ENCODE measurements at places on chromosomes 7 and 10.
A peak's percentile ranks its signal among the peaks of the same experiment; 100 is the strongest.

DNA sequence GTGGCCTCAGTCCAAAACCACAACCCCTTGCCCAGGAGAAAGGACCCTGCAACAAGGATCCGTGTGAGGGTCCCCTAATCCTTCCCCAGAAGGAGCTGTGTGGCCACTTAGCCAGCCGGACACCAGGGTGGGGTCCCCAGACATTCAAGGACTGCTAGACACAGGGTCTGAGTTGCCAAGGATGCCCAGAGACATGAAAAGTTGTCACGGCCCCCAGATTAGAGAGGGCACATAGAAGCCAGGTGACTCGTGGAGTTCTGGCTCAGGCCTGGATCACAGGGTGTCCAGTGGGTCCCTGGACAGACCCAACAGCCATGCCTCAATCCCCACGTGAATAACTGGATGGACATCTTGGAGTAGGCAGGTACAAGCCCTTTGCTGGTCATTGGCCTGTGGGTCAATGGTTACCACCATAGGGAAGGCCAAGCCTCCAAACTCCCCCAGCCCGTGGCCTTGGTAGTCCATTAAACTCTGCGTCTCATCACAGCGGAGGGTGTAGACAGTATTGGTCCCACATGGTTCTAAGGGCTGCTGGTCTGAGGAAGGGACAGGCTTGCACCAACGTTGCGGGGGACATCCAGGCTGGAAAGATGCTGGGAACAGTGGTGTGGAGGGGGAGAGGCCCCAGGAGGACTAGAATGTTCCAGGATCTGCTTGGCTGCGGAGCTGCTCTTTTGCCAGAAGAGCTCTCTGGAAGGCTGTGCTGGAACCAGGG, 205.9 kb upstream of the PPP2R2D start:
- DNase-seq = no peak

DNA sequence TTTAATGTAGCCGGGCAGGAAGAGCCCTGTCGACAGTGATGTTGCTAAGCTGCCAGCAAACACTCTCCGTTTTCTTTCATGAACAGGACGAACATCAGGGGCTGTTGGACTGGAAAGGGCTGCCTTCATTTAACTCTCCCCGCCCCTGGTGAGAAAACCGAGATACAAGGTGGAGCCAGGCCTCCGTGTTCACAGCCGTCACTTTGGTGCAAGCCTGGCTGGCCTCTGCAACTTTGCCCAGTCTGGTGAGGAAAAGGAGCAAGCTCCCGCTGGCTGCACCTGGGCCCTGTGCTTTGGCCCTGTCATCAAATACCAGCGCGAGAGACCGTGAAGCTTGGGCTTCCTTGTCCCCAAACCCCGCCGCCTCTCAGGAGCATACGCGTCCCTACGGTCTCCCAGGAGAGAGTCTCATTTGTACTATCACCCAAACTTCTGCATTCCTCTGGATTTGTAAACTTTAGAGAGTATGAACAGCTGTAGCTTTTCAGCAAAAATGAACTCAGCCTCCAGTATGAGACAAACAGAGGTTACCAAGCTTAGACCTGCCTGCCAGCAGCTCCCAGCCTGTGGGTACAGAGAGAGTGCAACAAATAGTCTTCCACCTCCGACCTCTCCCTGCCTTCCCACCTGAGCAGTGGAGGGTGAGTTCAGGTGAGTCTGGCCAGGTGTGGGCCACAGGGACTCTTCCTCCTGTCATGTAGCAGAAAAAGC, 445.3 kb upstream of the MGMT start:
- no peak for DNase-seq

GRCh38 chr10:117790179-117790578, 247.6 kb downstream of the EMX2 start:
- no peak for DNase-seq

DNA sequence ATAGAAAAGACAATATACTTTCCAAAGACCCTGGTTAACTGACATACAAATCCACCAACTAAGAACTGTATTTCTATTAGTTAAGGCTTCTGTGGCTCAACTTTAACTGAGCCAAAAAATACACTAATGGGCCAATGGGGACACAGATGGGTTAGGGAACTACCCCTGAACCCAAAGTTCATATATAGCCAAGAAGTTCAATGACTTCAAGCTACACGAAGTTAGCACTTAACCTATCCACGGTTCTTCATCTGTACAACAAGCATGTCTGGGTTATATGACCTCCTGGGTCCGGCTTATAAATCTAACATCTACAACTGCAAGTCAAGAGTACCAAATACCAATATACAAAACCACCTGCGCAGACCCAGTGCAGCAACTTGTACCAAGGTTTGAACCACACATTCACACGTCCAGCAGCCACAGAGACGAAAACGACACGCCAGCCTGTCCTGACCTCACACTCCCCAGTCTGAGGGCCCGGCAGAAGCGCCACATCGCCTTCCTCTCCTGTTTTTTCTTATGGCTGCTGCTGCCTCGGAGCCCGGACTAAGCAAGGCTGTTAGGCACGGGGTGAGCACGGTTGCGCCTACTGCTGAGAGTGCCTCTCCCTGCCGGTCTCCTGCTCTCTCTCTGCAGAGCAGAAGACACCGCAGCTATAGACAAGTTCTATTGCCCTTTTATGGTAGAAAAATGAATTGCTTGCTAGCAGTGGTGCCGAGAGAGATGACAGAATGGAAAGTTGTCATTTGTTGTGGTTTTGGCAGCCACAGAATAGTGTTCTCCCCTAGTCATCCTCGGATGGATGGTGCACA, 86.3 kb downstream of the RNF216 start:
- no peak for DNase-seq

DNA sequence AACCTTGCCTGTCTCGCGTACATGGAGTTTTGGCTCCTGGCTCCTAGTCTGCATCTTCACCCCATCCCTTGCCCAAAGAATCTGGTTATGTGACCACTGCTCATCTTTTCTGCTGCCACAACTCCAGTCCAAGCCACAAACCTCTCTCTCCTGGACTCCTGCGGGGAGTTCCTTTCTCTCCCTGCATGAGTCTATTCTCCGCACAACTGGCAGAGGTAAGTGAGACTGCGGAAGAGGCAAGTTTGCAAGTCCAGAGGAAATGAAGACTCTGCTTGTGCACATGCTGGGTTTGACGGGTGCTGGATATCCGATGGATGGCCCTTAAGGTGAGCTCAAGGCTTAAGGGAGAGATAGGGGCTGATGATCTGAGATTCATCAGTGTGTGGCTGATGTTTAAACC, 61.0 kb downstream of the TRUB1 start:
- no peak for DNase-seq

GRCh38 chr10:15591937-15592336, 127.8 kb downstream of the ITGA8 start:
- no peak for DNase-seq

DNA sequence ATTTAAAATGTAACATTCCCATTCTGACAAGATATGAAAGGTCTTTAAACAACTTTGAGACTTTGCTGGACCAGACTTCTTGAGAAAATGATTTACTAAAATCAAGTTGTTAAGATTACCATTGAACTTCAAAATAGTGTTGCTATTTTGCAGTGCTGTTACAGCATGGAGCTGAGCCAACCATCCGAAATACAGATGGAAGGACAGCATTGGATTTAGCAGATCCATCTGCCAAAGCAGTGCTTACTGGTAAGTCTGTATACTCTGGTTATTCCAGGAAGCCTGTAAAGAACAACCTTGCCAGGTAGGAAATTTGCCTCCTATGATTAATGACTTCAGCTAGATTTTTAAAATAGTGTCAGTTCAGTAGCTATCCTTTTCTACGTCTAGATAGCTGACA, 18.8 kb downstream of the TNKS2 start:
- no peak for DNase-seq

DNA sequence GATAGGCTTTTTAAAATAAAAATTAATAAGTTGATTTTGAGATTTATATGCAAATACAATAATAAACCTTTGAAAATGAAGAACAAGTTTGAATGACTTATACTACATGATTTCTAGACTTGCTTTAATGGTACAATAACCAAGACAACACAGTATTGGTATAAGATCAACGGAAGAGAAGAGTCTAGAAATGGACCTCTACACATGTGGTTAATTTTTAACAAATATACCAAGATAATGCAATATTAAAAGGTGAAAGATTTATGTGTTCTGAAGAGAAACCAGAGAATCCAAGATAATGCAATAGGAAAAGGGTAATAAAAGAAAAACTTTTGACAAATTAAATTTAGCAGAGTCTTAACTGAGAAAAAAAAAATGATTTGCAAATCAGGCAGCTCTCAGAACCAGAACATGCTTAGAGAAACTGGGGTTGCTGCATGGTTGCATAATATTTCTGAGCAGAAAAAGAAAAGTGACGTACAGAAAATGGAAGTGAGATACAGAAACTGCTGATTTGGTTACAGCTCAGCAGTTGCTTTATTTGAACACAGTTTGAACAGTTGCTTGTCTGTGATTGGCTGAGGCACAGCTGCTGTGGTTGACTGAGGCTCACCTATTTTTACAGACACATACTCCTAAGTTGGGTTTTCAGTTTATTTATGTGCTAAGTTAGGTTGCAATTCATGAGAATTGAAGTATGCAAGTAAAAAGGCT, 365.9 kb downstream of the CRPPA start:
- DNase-seq = no peak

GRCh38 chr10:33559105-33559504, 224.6 kb upstream of the NRP1 start:
- DNase-seq = no peak

GRCh38 chr7:8536431-8536830, 103.0 kb downstream of the NXPH1 start:
- no peak for DNase-seq

GRCh38 chr10:73439605-73440312, 6.4 kb upstream of the MSS51 start:
- no peak for DNase-seq

GRCh38 chr7:95675016-95675415, 78.7 kb upstream of the PDK4 start:
- DNase-seq = no peak

DNA sequence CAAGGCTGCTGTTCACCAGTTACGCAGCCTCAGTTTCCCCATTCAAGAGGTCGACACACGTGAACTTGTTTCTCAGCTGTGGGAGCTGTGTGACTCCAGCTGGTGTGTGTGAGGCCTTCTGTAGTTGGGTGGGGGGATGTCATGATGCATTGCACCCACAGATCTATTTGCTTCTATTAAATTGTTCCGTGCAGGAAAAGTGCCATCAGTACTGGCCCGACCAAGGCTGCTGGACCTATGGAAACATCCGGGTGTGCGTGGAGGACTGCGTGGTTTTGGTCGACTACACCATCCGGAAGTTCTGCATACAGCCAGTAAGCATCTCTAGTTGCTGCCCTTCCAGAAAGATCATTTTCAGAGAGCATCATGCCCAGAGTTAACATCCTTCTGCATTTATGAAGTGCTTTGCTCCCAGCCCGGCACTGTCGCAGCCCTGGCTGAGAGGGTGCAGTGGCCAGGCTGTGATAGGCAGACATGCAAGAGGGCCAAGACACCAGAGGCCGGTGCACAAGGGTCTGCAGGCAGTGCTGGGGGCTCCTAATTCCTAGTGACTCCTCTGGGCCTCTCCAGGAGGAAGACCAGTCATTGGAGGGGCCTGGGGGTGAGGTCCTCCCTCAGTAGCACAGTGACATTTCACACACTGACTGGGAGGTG, 60.2 kb downstream of the MKI67 start:
- no peak for DNase-seq

DNA sequence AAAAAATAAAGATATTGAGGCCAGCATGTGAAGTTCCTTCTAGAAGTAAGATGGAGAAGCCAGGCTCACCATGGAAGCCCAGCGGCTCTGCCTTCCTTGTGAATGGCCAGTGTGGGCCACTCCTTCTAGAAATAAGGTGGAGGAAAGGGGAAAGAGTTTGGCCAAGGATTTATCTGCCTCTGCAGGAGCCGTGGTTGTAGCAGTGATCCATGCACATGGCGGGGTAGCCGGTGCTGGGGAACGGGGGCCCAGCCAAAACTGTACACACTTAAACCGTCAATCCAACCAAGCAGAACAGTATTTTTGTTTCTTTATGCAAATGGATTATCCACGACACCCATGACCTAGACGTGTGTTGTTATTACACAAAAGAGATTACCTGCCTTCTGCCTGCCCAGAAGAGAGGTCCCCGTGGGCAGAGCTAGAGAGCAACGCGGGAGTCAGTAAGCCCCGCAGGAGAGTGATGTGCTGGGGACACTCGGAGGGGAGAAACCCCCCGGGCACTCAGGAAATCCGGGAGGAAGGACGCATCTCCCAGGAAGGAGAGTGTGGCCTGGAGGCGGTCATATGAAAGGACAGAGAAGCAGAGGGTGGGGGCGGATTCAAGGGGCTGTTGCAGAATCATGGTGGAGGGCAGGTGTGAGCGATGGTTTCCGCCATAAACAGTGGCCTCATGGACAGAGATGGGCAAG, 218.4 kb upstream of the PPP2R2D start:
- no peak for DNase-seq

DNA sequence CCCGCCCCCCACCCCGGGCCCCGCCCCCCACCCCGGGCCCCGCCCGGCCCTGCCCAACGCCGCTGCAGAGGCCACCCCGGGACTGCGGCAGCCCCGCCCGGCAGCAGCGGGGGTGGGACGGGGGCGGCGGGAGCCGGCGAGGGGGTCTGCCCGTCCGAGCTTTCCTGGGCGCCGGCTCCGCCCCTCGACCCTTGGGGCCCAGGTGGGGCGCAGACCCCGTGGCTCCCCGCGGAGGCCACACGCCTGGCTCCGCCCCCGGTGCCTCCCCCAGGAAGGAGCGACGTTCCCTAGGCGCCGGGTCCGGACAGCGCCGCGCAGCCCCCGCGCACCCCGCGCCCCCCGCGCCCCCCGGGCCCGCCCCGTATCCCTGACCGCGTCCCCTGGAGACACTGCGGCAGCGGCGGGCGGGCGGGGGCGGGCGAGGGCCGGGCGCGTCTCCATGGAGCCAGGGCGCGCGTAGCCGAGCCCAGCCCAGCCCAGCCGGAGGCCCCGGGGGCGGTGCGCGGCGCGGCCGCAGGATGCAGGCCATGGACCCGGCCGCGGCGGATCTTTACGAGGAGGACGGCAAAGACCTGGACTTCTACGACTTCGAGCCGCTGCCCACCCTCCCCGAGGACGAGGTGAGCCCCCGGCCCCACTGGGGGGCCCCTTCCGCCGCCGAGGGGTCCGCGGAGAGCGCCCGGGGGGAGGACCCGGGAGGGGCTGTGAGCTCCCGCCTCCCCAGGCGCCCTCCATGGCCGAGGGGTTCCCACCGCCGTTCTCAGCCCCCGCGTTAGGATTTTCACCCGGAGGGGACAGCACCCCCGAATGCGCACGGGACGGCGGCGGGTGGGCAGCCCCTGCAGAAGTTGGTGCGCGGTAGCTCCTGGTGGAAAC, at the start of gene KNDC1:
TSS of gene KNDC1 (plus strand) at position 270 of the 876 bp plus-strand sequence. CDS start at position 519, 249 bp downstream.
- DNase-seq = peak; percentile 88

DNA sequence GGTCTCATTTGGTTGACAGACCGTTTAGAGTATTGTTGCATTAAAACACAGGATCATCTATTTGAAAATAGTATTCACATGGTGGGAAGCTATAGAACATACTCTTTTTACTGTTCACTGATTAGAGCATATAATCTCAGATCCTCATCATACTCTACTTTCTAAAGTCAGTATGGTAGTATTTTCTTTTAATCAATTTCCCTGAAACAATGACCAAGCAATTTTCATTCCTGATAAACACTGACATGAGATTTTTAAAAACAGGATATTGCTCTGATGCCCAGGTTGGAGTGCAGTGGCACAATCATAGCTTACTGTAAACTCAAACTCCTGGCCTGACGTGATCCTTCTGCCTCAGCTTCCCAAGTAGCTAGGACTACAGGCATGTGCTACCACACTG, 63.9 kb downstream of the PTPN12 start:
- no peak for DNase-seq

- no peak for DNase-seq
Measured at GRCh38 chr7:30166155-30166840, 31.5 kb downstream of the MTURN start.

GRCh38 chr7:71131256-71132126, 453 bp upstream of the GALNT17 start:
- no peak for DNase-seq
